Activated effector memory CD4-positive, alpha-beta T cell treated with Interleukin-2 at 50 U/mL for 16 hours (primary cell): ENCODE measurements at places on chromosomes 6 and 20.

- DNase-seq: no peak
Observed at GRCh38 chr6:82906489-82906888, 159.2 kb downstream of the UBE3D start.

DNA sequence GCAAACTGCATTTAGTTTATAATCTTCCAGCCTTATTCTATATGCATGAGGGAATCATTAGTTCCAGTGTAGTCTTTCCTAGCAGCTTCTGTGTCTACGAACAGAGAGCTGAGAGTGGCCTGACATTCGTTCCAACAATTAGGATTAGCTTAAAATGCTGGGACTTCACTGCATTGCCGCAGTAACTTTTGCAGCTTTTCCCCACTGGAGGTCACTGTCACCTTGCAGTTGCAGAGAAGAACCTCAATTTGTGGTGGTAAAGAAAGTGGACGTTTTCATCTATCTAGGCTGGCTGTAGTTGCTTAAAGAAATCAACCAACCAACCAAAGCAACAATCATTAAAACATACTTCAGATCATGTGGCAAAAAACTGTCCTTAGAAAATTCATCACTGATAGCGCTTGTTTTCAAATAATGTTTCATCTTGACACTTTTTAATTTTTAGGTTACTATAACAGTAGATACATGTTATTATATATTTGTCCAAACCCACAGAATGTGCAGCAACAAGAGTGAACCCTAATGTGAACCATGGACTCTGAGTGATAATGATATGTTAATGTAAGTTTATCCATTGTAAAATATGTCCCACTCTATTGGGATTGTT lies 12.2 kb downstream of the MYLK4 start:
- DNase-seq: peak; percentile 10

GRCh38 chr6:30157999-30158398 lies 3.0 kb downstream of the TRIM10 start:
- DNase-seq: no peak

- DNase-seq: no peak
Observed at GRCh38 chr6:120355822-120356221, 978.5 kb downstream of the TBC1D32 start.

GRCh38 chr6:31203345-31203979 lies 33.0 kb upstream of the POU5F1 start:
- peak; percentile 30 for DNase-seq

- DNase-seq: no peak
Observed at GRCh38 chr20:15564981-15565380, 1008.3 kb downstream of the KIF16B start.
